Aortic smooth muscle cell (primary cell): ENCODE measurements at places on chromosomes 12 and 14. TPM values are rescaled to one million over a fixed set of nuclear protein-coding genes. Genes with fewer than 3 reads are reported as not detected.

Gene TPH2
- total RNA-seq, result not detected in 2 replicates

Gene TAS2R7
- not detected in 2 replicates for total RNA-seq

Gene LRRC9
- not detected in 2 replicates for total RNA-seq

Gene GPD1
- total RNA-seq, result 0.13 and 0.44 TPM in 2 replicates

Gene PTGDR
- 0.79 and 0.87 TPM in 2 replicates for total RNA-seq

Gene RECQL
- total RNA-seq, result 96.2 and 108 TPM in 2 replicates

Gene ACVRL1
- total RNA-seq, result 58.4 and 61.3 TPM in 2 replicates

Gene FOXA1
- not detected in 2 replicates for total RNA-seq

Gene KRT8
- total RNA-seq, result 3.3 and 5.9 TPM in 2 replicates

Gene GPR84
- total RNA-seq, result 0.06 TPM in 1 of 2 replicates, not detected in the other

Gene SIX1
- total RNA-seq, result 0.68 and 0.79 TPM in 2 replicates

Gene HOXC6
- total RNA-seq, result not detected in 2 replicates

Gene CLEC4E
- not detected in 2 replicates for total RNA-seq

Gene IL31
- total RNA-seq, result not detected in 2 replicates
